ENCODE measurements at places on chromosomes 2 and 18.

GRCh38 chr2:169363560-169364150 is 1.3 kb upstream of the LRP2 start:
- no peak overlapping the region for H3K27ac ChIP-seq
- H3K4me3 ChIP-seq, result peak overlapping the region; percentile 82
- peaks cover 13% of the 10 kb centered on the region for H3K36me3 ChIP-seq
- H3K4me1 ChIP-seq, result peaks cover 41% of the 10 kb centered on the region
- peak; percentile 26 for DNase-seq
- H3K27me3 ChIP-seq, result peaks cover 52% of the 10 kb centered on the region

DNA sequence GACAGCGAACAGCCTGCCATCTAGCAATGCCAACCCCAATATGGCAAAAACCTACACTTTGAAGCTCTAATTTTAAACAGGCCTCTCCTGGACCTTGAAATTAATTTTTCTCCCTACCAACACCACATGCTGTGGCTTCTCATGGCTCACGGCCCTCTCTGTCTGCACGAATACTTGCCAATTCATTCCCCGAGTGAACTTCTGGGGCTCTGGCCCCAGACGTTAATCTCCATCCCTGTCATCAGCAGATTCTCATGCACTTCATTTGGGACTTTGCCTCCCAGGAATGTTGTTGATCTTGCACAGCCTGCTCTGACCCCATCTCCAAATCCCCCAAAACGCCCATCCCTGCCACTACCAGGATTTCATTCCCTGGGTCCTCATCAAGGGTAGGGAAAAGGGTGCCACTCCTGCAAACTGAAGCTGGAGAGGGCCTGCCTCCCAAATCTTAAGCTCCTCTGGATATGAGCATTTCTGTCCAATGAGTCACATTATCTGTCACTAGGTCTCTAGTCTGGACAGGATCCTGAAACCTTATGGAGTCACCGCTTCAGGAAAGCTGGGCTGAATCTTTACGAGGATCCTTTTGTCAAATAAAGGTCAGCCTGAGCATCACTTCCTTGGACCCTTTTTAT is 10.4 kb downstream of the FIGLA start:
- peaks cover 46% of the 10 kb centered on the region for H3K27me3 ChIP-seq
- H3K36me3 ChIP-seq, result no peaks in the 10 kb centered on the region
- no peaks in the 10 kb centered on the region for H3K4me1 ChIP-seq
- no peak overlapping the region for H3K4me3 ChIP-seq

DNA sequence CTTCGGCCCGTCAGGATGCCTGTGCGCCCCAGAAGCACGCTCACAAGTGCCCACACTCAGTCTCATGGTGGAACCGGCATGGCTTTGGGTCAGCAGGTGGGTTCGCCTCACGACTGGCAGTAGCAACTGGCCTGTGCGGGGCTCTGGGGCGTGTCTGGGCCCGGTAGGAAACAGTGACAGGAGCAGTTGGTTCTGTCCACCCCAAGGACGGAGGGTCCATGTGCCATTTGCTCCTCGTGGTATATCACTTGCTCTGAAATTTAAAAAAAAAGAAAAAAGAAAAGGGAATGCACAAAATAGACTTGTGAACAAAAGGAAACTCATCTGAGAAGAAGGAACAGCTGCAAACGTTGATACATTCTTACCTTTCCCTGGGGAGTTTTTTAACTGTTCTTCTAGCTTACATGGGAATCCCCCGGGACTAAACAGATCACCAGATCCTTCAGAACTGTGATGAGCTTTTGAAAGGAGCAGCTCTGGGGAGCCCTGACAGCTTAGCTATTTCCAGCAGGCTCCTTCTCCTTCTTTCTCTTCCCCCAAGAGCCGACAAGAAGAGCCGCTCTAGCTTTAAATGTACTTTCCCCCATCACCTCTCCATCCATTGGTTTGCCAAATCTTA is 42.8 kb downstream of the TRAPPC12 start:
- DNase-seq, result no peak
- H3K27me3 ChIP-seq, result no peaks in the 10 kb centered on the region
- peaks cover 10% of the 10 kb centered on the region for H3K4me1 ChIP-seq

- H3K36me3 ChIP-seq, result no peaks in the 10 kb centered on the region
- no peak overlapping the region for H3K4me3 ChIP-seq
- no peaks in the 10 kb centered on the region for H3K4me1 ChIP-seq
- no peak overlapping the region for H3K27ac ChIP-seq
- no peak for DNase-seq
These were observed 175.5 kb upstream of the TPO start for GRCh38 chr2:1237783-1238182.

- peaks cover 2% of the 10 kb centered on the region for H3K36me3 ChIP-seq
- H3K4me3 ChIP-seq, result no peak overlapping the region
- no peak for DNase-seq
These were observed 821.8 kb downstream of the MBD2 start for GRCh38 chr18:53402670-53403069.

- no peaks in the 10 kb centered on the region for H3K36me3 ChIP-seq
- no peak overlapping the region for H3K4me3 ChIP-seq
- H3K4me1 ChIP-seq, result peaks cover 67% of the 10 kb centered on the region
These were observed 19.3 kb downstream of the TRABD2A start for GRCh38 chr2:84861539-84861938.

DNA sequence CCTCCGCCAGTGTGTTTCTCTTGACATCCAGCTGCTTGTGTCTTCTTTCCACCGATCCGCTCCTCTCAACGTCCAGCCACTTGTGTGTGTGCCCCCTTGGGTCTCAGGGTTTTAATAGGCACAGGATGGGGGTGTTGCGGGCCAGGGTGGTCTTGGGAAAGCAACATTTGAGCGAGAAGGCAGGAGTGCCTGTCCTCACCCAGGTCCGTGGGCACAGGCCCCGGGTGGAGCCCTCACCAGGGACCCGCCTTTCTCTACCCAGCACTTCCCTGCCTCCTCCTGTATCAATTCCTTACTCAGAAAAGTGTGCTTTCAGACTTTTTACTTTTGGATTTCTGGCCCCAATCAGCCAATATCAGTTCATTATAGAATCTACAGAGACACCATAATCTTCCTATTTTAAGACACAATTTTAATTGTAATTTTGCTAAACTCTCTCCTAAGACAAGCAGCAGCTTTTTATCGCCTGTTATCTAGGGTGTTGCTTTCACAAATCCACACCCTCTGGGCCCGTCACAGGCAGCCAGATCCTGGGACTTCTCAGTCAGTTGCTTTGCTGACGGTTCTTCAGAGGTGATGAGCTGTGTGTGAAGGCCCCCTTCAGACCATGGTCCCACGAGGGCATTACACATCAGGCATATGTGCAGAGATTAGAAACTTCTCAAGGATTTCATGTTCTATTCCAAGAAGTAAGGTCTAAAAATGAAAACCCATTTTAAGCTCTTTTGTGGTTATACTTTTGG is 96.0 kb upstream of the FHL2 start:
- H3K36me3 ChIP-seq, result no peaks in the 10 kb centered on the region
- H3K27ac ChIP-seq, result no peak overlapping the region
- no peak for DNase-seq
- no peak overlapping the region for H3K4me3 ChIP-seq

GRCh38 chr2:162926501-162926900 is 87.9 kb upstream of the KCNH7 start:
- H3K27me3 ChIP-seq, result no peaks in the 10 kb centered on the region
- no peak overlapping the region for H3K27ac ChIP-seq
- H3K4me3 ChIP-seq, result no peak overlapping the region
- H3K36me3 ChIP-seq, result peaks cover 3% of the 10 kb centered on the region
- H3K4me1 ChIP-seq, result no peaks in the 10 kb centered on the region

DNA sequence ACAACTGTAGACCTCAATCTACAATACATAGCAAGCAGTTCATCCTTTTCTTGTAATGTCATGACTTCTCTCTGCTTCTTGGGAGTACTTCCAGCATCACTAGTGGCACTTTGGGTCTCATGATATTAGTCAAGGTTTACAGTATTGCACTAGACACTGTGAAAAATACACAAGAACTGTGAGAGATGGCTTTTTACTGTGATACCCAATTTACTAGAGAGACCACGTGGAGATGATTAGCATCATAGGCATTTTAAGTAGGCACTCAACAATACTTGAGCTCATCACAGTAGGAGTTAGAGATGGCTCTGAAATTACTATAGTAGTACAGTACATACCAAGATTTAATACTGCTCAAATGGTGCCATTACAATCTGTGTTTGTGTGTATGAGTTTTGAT is 112.8 kb upstream of the EML6 start:
- H3K27me3 ChIP-seq, result no peaks in the 10 kb centered on the region
- DNase-seq, result no peak
- peaks cover 56% of the 10 kb centered on the region for H3K4me1 ChIP-seq
- H3K4me3 ChIP-seq, result no peak overlapping the region
- H3K36me3 ChIP-seq, result peaks cover 29% of the 10 kb centered on the region
